ENCODE measurements at places on chromosomes 2 and 18.

DNA sequence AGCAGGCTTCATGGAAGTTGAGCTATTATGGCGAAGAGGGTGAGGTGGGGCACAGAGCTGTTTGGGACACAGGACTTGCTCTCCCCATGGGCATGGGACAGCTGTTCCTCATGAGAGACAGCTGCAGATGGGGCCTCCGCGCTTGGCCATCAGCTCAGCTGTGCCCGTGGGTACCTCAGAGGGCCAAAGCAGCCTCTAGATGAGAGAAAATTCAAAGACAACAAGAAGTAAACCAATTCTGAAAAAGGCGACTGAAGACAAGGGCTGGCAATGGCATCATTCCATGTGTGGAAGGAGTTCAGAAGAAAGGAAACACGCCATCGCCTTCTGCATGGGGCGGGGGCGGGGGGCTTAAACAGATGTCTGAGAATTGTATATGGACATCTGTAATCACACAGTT lies 136.2 kb downstream of the BCL2 start:
- DNase-seq: no peak

DNA sequence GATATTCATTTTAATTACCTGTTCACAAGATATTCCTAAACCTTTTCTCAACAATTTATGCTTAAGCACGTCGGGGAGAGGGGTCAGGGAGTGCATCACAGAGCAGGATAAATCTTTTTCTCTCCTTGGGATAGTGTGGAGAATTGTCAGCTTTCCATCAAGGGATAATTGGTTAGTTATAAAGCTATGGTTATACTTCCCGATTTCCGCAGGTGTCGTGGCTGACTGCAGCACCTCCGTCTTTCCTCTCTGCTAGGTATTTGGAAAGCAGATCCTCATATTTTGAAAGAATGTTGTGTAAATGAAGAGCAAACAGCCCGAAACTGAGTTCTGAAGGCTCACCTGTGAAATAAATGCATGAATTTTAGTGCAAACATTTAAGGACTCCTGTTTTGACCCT lies 778 bp downstream of the DYNC2LI1 start:
- no peak for DNase-seq

GRCh38 chr2:134505446-134505845 lies 213.4 kb downstream of the TMEM163 start:
- DNase-seq: no peak

DNA sequence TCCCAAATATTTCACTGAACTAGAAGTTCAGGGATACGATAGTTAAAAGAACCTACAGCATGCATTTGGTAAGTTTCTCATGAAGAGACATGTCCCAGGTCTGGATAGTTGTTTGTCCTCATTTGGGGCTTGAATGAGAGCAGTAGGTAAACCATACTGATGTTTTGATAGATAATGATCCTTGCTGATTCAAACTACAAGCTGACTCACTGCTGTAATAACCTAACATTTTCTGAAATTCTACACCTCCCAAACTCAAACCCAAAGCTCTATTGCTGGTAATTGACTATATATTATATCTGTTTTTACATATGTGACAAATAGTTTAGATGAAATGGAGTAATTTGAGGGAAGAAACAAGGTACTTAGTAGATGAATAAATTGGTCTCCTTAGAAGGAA lies 154.1 kb upstream of the BOD1L2 start:
- no peak for DNase-seq

- DNase-seq: no peak
Observed at GRCh38 chr2:240523451-240524281, 34.1 kb downstream of the ANKMY1 start.

DNA sequence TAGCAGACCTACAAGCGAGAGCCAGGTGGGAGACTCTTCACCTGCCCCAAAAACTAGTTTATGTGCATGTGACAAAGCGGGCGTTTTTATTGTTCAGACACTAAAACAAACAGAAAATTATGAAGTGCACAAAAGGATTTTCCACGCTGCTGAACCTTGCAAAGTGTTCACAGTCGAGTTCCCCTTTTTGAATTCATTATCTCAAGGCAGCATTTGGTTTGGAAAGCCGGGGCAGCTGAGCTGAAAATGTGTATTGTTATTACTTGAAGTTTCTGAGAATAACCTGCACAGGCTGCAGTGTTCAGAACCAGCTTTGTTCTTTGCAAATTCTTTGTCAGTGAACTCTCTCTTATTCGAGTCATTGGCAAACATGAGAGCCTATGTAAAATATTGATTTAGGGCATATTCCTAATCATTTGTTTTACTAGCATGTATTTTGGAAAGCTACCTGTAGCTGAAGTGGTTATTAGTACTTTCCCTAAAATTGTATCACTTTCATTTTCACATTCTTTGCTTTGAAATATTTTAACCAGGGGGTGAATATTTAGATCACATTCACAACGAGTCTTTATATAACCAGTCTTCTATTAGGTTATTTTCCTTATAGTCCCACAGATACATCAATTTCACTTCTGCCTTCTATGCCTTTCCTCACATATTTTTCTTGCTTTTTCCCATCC lies 59.5 kb downstream of the LRRTM1 start:
- DNase-seq: no peak

DNA sequence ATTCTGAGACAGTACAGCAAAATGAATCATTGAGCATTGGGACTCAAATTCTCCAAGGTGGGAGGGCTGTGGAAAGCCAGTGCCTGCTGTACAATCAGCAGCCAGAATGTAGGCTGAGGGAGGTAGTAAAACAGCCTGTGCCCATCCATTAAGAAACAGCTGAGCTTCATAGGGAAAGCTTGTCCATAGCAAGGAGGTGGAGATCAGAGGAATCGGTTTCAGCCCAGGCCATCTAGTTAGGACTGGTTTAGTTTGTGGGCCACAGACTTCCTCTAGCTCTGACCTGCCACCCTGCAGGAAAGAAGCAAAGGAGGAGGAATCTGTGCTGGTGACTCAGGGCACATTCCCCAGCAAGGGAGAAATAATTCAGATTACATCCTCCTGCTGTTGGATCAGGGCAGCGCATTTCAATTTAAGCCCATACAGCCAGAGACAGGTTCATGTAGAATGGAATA lies 333.4 kb downstream of the SETBP1 start:
- peak; percentile 60 for DNase-seq

GRCh38 chr2:180411661-180412060 lies 404.6 kb upstream of the CWC22 start:
- no peak for DNase-seq

DNA sequence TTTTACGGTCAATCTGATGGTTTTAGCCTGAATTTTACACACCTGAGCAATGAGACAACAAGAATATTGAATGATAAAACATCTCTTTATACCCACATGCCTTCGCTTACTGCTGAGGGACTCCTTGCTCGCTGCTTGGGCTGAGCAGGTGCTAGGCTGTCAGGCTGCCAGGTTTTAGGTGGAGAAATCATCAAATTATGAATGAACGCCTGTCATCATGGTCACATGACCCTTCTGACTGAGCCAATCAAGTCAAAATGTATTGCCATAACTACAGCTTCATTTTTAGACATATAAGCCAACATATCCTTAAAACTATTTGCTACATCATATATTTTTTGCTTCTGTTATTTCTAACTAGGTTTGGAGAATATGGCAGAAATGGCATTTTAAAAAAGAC lies 274.0 kb downstream of the LNPK start:
- DNase-seq: no peak

GRCh38 chr2:19987936-19988335 lies 2.0 kb downstream of the WDR35 start:
- DNase-seq: no peak

- DNase-seq: no peak
Observed at GRCh38 chr2:28445448-28446258, 50.2 kb upstream of the PLB1 start.

- DNase-seq: no peak
Observed at GRCh38 chr2:46325182-46325928, 28.1 kb downstream of the EPAS1 start.

GRCh38 chr2:103991591-103991990 lies 862.3 kb upstream of the POU3F3 start:
- DNase-seq: no peak

DNA sequence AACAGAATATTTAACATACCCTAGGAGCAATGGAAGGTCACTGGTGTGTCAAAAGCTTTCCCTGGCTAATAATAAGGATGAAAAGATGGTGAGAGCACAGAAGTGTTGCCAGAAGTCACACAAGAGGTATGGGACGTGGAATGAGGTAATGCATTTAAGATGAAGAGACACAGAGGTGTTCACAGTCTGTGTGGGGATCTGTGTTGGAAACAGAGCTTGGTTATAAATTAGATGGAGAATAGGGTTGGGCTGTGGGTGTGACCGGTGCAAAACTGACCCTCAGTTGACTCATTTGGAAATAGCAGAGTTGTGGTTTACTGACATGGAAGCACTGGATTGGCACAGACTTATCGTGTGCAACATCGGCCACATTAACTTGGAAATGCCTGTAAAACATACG lies 372.5 kb downstream of the SATB2 start:
- DNase-seq: no peak

DNA sequence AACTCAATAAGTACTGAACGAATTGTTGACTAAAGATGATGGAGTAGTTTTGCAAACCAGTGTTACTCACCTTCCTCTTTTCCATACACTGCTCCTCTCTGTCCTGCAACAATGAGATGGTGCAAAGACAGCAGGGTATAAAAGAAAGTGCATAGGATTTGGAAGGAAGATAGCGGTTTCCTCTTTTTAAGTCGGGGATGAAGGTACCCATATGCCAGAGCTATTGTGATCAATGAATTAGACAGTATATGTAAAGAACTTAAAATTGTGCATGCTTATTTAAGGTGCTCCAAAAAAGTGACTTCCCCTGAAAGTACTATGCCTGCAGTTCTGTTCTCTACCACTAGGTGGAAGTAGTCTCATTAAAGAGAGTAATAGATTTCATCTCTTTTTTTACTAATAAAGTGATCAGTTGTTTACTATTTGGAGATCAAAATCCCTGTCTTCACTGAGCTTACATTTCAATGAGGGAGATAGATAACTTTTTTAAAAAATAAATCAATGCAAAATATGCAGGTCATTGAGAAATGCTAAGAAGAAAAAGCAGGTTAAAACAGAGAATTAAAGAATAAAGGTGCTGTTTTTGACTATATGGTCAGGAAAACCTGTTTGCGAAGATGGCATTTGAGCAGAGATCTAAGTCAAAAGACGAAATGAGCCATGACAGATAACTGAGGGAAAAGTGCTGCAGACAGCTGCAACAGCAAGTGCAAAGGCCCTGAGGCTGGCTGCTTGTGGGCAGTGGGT lies 339.7 kb upstream of the SLC14A2 start:
- no peak for DNase-seq

- no peak for DNase-seq
Observed at GRCh38 chr18:64528646-64529045, 379.8 kb upstream of the LINC00305 start.

- no peak for DNase-seq
Observed at GRCh38 chr18:25561918-25562317, 210.0 kb upstream of the ZNF521 start.

DNA sequence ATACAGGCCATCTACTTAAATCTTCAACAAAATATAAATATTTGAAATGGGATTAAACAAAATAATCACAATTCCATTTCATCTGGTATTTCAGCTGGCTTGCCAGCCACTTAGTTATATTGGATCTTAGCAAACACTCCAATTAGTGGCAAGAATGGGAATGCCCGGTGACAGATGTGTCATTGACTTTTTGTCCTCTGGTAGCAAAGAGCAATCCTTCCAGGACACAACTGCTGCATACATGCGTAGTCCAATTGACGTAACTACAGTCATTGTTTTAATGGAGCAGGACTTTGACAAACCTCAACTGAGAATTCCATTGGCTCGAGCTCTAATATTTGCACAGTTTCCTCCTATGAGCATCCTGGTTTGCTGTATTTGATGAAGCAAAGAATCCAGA lies 69.9 kb downstream of the RNF152 start:
- DNase-seq: no peak

DNA sequence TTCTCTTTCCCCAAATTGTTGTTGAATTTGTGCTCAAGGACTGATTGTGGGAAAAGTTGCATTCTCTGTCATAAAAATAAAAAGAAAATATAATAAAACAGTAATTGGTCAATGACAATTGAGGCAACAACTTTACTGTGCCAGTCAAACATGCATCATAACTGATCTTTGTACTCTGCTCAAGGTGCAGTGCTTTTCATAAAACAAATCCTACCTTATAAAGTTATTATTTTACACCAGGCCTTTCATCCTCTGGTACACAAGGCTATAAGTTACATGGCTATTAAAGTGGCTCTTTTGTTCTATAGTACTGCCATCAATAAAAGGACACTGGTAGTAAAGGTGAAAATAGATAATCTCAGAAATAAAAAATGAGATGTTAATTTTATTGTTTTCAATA lies 761.9 kb downstream of the SATB2 start:
- no peak for DNase-seq

DNA sequence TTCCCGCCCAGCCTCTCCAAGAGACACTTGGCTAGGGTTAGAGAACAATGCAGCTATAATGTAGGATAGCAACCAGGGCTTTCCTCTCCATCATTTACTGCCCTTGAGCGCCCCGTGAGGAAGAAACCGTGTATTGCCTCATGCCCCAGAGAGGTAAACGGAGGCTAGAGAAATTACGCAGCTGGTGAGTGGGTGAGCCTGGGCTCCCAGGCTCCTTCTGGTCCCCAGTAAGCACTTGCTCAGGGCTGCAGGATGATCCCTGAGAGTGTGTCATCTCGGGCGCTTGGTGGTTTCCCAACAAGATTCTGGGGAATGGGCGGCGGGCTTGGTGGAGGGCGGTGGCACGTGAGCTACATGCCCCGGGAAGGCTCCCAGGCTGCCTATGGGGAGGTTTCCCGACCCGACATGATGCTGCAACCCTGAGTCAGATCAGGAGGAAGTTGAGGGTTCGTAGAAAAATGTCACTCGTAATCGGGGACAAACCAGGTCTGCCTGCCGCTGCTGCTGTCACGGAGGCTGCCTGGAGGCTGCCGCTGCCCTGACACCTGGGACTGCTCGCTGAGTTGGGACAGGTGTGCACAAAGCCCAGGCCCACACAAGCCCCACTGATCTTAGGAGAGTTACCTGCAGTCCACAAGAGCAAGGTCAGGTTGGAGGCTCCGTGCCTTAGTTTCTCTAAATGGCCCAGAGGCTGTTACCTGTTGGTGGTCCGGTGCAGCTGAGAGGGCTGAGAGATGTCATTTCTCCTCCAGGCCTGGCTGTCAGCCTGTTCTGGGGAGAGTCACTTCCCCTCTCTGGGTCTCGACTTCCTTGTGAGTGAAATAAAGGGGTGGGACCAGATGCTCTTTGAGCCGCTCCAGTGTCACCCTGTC lies at the start of gene GPR55:
GPR55 (minus strand) TSS at position 773 of the 872 bp plus-strand sequence. CDS start 14,280 bp downstream, outside the sequence.
- peak; percentile 69 for DNase-seq

GRCh38 chr2:30733876-30734520 lies 73.2 kb downstream of the CAPN13 start:
- no peak for DNase-seq

All from H9 (cell line).